ENCODE measurements at places on chromosomes 2 and 18. TPM values are rescaled to one million over a fixed set of nuclear protein-coding genes. Genes with fewer than 3 reads are reported as not detected.

The SLC5A7 gene
- not detected for total RNA-seq

The TXNDC2 gene
- not detected for total RNA-seq

The TWSG1 gene
- total RNA-seq, result 16.6 TPM

The CAPN13 gene
- total RNA-seq, result not detected

The DSC1 gene
- total RNA-seq, result 75.3 TPM

DNA sequence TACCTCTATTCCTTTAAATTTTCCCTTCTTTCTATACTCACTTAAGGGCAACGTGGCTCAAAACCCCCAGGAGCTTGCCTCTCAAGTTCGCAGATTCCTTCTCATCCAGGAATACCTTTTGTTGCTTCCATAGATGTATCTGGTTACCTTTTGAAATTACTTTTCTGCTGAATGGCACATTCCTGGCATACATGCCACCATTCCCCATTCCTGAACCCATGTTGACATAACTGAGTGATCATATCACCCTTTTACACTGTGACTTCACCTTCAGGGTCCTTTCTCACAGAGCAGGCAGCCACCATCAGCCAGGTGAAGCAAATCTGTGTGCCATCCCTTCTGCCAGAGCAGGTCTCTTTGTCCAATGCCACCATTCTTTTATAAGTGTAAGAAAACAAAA, 615.8 kb downstream of the ARHGAP15 start:
- no peaks in the 10 kb centered on the region for H3K4me1 ChIP-seq
- H3K27ac ChIP-seq, result no peak overlapping the region

DNA sequence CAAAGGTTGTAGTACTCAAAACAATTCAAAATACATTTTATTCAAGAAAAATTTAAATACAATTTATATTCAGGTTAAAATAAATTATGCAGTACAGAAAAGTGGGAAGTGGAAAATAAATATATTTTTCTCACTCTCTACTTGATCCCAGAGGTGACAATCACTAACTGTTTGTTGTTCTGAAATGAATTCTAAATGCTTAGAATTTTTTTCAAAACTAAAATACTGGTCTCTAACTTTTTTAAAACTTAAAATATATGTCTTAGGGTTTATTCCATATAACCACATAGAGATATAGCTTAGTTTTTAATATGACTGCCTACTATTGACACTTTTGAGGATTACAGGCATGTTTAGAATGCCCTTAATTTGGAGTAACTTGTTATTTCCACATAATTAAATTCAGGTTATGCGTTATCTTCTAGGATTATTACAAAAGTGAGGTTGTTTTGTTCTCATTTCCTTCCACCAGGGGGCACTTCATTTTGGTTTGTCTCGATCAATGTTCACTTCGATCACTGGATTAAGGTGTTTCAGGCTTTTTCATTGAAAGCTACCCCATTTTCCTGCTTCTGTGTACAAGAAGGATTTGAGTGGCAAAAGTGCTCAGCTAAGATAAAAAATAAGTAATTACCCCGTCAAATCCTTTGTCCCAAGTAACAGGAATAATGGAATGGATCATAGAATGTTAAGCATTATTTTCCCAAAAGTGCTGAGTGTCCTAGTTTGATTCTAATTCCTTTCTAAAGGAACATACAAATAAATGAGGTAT, 27.1 kb upstream of the TFPI start:
- DNase-seq, result no peak
- no peaks in the 10 kb centered on the region for H3K27me3 ChIP-seq
- H3K4me3 ChIP-seq, result no peak overlapping the region
- no peaks in the 10 kb centered on the region for H3K36me3 ChIP-seq
- H3K4me1 ChIP-seq, result peaks cover 8% of the 10 kb centered on the region
- no peak overlapping the region for H3K27ac ChIP-seq

DNA sequence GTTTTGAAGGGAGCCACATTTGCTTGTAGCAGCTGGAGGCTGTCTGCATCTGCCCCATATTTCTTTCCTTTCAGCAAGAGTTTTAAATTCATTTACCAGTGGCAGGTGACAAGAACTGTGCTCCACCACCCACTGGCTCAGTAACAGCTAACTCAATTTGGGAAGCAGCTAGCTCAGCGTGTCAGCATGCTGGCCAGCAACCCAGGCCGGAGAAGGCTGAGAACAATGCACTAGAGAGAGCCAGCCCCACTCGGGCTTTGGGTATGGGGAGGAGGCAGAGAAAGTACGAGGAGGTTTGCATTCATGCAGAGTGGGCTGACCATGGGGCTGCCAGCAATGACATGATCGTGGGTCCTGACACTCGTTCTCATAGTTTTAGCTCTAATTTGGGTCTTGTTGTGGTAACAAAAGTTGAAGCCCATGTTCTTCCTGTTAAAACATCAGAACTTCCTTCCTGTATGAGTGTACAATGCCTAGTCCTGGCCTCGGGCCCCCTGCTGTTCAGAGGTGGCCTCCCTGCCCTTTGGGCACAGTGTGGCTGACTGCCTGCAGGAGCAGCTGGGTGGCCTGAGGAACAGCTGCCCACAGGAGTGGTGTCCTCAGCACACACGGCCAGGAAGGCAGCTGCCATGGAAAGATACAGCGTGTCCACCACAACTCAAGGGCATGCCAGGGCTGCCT, 23.0 kb downstream of the CDC42EP3 start:
- no peaks in the 10 kb centered on the region for H3K27me3 ChIP-seq
- peaks cover 42% of the 10 kb centered on the region for H3K36me3 ChIP-seq
- H3K27ac ChIP-seq, result peak overlapping the region; percentile 93
- DNase-seq, result no peak

DNA sequence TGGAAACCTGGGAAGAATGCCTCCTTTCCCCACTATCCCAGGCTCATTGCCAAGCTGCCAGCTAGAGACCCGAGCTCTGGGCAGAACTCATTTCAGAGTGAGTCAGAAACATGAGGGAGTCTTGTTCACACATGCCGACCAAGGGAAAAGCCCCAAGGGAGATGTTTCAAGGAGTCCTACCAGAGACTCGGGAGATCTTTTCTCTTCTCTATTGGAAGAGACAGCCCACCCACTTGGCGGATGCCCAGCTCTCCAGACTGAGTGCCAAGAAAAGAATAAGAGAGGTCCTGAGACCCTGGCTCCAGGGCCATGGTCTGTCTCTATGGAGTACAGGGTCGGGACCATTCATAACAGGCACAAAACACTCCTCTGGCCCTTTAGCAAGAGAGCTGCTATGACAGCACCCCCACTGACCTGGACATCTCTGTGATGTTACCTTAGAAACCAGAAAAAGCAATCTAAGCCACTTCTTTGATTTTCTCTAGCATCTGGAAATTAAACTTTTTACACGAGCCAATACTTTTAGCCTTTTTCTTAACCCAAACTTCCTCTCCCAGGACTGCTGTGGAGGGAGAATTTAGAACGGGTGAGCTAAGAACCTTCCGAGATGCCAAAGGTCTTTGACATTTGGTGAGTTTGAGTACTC, 18.5 kb upstream of the IGFBP5 start:
- no peak overlapping the region for H3K27ac ChIP-seq
- no peak for DNase-seq

DNA sequence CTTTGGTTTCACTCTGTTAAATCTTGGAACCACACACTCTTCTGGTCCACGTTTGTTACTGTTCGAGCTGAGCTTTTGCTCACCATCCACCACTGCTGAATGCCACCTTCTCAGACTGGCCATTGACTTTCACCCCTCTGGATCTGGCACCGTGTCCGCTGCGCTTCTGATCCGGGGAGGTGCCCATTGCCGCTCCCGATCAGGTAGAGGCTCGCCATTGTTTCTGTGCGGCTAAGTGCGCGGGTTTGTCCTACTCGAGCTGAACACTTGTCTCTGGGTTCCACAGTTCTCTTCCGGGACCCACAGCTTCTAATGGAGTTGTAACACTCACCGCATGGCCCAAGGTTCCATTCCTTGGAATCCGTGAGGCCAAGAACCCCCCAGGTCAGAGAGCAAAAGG, 72.8 kb downstream of the LCLAT1 start:
- no peak for DNase-seq
- peaks cover 4% of the 10 kb centered on the region for H3K4me1 ChIP-seq
- H3K4me3 ChIP-seq, result no peak overlapping the region
- no peak overlapping the region for H3K27ac ChIP-seq

- no peaks in the 10 kb centered on the region for H3K27me3 ChIP-seq
- H3K36me3 ChIP-seq, result no peaks in the 10 kb centered on the region
- H3K4me3 ChIP-seq, result no peak overlapping the region
- no peak overlapping the region for H3K27ac ChIP-seq
- DNase-seq, result peak; percentile 26
Measured at GRCh38 chr2:128344101-128344500, 25.4 kb upstream of the HS6ST1 start.

GRCh38 chr2:39220136-39220535, 23.6 kb downstream of the CDKL4 start:
- H3K4me3 ChIP-seq, result no peak overlapping the region
- H3K27me3 ChIP-seq, result no peaks in the 10 kb centered on the region
- no peak for DNase-seq

GRCh38 chr2:64203131-64203857, 59.1 kb upstream of the PELI1 start:
- peak overlapping the region; percentile 74 for H3K27ac ChIP-seq
- H3K27me3 ChIP-seq, result no peaks in the 10 kb centered on the region
- H3K4me1 ChIP-seq, result no peaks in the 10 kb centered on the region
- DNase-seq, result no peak
- no peak overlapping the region for H3K4me3 ChIP-seq

All from right atrium auricular region (tissue), 2 donors.